ENCODE measurements at places on chromosomes 1 and 21. TPM values are rescaled to one million over a fixed set of nuclear protein-coding genes. Genes with fewer than 3 reads are reported as not detected.

Gene RIPPLY3
- total RNA-seq: 0.48 TPM

Gene HTR6
- total RNA-seq: not detected

Gene TNFRSF1B
- 379 TPM for total RNA-seq

Gene SPRR4
- not detected for total RNA-seq

Gene KRTAP19-1
- total RNA-seq: not detected

Gene FNDC10
- total RNA-seq: 1.1 TPM
